Brain microvascular endothelial cell (primary cell): ENCODE measurements at places on chromosomes 5 and 9.
A peak's percentile ranks its signal among the peaks of the same experiment; 100 is the strongest.

- DNase-seq, result no peak
These were observed 46.5 kb downstream of the AUH start for GRCh38 chr9:91315191-91315590.

DNA sequence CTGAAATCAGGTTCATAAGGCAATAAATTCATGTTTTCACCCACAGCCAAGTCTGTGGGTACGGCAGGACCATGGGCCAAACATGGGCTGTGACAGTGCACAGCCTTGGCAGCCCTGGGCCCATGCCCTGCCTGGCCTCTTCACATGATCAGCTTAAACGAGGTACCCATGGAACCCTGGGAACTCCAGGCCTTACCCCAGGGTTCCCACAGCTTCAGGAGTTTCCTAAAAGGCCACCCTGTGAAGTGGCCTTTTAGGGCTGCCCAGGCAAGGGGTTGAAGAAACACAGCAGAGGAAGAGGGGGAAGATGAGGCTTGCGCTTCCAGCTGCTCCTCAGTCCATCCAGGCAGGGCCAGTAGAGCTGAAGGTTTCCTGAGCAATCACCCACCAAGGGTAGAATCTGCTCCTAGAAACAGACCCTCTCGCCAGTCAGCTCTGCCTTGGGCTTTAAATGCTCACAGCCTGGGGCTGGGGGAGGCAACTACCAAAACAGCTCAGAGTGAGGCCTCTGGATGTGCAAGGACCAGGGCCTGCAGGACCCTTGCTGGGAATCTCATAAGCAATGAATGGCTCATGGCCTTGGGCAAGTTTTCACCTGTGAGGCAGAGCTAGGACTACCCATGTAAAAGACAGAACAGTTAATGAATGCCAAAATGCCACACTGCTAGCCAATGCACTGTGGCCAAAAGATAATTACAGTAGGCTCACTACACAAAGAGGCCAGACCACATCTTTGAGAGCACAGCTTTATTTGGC, 79.3 kb upstream of the LRRTM2 start:
- DNase-seq, result no peak

DNA sequence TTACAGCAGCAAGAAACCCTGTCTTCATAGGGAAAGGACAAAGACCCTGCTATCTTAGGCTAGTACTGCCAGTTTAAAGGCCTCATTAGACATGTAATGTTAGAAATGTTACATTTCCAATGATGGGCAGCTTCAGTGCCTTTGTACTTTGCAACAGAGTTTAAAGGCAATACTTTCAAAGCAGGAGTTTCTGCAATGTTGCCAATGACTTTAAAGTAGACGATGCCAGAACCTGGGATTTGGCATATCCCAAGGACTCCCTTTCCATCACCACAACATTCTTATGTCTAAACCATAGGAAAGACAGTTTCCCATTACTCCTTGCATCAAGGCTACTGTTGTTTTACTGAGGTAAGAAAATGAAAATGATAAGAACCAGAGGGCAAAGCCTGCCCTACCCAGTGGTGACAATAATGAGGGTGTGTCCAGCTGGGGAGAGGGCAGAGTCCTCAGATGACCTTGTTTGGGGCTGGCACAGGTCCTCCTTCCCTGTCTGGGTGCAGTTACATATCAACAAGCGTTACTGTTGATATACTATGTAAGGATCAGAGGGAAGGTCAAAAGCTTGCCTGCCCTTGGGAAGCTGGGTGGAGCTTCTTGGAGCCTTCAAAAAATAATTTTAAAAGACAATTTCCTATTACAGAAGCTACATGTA, 27.5 kb upstream of the MLANA start:
- no peak for DNase-seq

- DNase-seq, result peak; percentile 66
These were observed 13.1 kb downstream of the HMHB1 start for GRCh38 chr5:143824851-143825720.

DNA sequence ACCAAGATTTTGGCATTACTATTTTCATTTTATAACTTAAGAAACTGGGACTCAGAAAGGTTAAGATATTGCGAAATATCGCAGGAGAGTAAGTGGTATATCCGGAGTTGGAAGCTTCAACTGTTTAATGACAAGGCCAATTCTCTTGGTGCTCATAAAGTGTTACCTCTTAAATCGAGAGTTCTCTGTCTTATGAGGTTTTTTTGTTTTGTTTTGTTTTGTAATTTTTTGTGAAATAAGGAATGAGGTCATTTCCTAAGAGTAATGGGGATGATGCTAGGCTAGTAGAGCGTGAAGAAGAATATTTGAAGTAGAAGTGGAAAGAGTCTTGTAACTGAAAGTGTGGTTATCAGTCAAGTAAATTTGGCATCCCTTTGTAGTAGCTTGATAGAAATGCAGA, 183.2 kb upstream of the DAB2 start:
- no peak for DNase-seq

DNA sequence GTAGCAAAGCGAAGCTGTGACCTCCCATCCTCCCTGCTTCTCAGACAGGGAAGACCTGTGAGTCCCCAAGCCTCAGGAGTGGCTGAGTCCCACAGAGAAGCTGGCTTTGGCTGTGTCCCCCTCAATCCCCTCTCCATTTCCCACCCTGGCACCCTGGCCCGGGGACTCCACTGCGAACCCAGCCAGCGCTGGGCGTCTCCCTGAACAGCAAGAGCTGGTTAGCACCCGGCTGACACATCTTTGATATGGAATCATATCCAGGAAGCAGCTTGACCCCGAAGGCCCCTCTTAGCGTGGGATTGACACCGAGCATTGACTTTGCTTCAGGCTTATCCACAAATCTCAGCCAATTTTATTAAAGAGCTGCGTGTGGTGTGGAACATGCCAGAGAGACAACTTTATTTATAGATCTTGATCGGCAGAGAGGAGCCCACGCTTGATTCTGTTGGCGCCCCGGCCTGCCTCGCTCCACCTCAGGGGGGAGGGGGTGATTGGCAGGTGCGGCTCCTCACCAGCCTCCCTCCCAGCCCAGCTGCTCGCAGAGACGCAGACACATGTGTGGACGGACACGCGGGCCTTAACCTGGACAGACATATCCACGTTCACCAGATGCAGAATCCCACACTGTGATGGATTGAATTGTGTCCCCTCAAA, 120.7 kb upstream of the MVB12B start:
- no peak for DNase-seq
